ENCODE measurements at places on chromosomes 3 and 15.

DNA sequence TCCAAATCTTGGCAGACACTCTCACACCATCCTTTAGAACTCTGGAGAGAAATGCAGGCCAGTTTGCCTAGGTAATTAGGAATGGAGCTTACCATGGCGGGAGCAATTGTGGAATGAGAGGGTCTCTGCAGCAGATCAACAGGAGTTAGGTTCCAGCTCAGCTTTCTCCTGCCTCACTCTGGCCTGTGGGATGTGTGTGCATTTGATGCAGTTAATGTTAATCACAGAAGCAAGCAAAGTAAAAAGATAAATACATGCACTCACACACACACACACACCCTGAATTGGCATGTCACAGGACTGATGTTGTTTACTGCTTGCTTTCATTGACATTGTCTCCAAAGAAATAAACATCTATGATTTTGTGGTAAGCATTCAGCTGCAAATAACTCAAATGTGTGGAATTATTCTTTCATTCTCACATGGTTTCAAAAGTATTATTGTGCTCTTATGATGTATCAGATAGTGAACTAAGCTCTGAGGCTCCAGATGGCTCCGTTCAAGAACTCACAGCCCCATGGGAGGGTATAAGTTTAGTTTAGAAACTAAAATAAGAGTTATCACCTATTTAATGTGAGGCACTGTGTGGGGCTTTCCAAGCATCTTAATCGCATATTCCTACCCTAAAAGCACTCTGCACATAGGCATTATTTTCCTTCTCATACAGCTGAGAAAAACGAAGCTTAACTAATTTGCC lies 31.3 kb upstream of the BFSP2 start:
- no peak for DNase-seq

DNA sequence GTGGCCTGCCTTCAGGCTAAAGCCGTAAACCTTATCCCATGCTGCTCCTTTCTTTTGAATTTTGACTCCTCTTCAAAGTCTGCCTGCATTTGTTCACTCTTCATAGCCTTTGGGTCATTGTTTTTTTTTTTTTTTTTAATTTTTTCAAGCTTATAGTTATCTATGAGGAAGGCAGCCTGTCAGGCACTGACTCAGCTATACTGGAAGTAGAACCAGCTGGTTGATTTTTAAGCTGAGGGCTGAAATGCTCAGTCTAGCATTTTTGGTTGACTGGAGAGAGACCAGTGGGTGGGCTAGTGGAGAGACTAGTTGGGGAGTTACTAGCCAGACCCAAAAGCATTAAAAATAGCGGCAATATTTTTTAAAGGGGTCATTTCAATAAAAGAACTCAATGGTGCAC lies 44.1 kb downstream of the C3orf20 start:
- no peak for DNase-seq

GRCh38 chr15:48796930-48797329 lies 13.9 kb downstream of the CEP152 start:
- DNase-seq = no peak

DNA sequence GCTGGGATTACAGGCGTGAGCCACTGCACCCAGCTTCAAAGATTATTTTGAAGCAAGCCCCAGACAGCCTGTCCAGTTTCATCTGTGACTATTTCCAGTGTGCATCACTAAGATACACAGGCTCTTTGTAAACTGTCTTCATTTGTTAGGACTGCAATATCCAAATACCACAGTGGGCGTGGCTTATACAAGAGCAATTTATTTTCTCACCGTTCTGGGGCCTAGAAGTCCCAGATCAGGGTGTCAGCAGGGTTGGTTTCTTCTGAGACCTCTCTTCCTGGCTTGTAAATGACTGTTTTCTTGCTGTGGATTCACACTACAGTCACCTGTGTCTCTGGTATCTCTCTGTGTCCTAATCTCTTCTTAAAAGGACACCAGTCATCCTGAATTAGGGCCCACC lies 59.7 kb downstream of the RLBP1 start:
- DNase-seq = no peak

DNA sequence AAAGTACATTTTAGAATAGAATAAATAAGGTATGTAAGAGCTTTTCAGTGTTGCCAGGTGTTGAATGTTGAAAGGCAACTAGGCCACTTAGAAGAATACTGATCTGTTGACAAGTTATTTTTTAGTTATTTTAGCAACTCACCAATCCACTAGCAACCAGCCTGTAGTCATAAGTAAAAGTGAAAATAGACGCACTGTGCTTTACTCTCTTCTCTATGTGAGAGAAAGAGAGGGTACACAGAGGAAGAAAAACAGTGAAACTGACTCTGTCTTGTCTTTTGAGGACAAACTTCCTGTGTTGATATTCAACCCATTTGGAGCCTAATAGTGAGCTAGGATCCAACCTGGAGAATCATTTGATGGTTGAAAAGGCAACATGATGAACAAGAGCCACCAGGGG lies 327.1 kb upstream of the GOLIM4 start:
- DNase-seq = no peak

GRCh38 chr3:154195620-154196356 lies 74.6 kb downstream of the ARHGEF26 start:
- DNase-seq = no peak

DNA sequence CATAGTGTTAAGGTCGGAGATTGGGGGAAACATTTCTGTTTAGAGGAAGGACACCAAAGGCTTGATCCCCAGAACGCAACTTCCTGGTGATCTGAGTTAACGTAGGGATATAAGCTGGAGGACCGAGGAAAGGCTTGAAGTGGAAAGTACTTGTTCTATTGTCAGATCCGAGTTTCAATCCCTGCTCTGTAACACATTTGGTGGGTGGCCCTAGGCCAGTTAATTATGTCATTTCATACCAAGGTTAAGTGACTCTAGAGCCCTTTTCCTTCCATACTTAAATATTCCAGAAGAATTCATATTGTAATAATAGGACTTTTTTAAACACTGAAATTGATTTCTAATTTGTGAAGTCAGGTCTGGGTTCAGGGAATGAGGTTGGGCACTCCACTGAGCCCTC lies 80.9 kb downstream of the RPLP1 start:
- no peak for DNase-seq

DNA sequence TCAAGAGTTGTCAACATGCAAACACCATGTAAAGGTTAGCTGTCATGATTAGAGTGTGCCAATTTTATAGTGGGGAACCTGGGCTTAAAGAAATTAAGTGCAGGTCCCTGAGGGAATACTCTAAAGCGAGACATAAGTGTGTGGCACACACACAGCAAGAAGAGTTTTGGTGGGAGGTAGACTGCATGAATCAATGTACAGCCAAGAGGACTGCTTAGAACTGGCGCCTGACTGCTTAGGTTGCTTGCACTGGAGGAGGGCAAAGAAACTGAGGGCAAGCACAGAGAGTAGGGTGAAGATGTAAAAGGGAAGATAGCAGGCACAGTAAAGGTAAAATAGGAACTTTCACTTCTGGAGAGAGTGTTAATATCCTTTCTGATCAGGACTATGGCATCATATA lies 184.9 kb downstream of the SOX2 start:
- no peak for DNase-seq

DNA sequence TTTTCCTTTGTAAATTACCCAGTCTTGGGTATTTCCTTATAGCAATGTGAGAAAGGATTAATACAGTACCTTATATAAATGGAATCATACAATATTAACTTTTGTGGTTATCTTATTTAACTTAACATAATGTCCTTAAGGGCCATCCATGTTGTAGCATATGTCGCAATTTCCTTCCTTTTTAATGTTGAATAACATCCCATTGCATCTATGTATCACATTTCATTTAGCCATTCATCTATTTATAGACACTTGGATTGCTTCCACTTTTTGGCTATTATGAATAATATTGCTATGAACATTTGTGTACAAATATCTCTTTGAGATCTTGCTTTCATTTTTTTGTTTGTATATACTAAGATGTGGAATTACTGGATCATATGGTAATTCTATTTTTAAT lies 342.2 kb downstream of the PDCD6IP start:
- no peak for DNase-seq

- DNase-seq = peak; percentile 89
Observed at GRCh38 chr15:34583399-34584329, at the start of gene GOLGA8B. Gene GOLGA8B (minus strand): TSS chr15:34583651. CDS start chr15:34535912, 47,739 bp downstream.

DNA sequence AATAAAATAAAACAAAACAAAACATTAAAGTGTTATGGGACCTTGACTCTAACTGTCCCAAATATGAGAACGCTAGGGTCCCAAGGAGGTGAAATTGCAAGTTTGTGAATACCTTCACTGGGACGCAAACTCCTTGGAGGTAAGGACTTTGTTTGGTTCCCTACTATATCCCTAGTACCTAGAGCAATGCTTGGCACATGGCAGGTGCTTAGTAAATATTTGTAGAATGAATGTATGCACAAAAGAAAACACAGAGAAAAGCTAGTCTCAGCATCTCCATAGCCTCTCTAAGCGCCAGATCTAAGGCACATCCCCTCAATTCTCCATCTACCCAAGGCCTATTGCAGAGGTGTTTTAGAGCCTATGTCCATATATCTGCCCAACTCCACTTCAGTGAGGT lies 30.5 kb downstream of the GPR176 start:
- no peak for DNase-seq

DNA sequence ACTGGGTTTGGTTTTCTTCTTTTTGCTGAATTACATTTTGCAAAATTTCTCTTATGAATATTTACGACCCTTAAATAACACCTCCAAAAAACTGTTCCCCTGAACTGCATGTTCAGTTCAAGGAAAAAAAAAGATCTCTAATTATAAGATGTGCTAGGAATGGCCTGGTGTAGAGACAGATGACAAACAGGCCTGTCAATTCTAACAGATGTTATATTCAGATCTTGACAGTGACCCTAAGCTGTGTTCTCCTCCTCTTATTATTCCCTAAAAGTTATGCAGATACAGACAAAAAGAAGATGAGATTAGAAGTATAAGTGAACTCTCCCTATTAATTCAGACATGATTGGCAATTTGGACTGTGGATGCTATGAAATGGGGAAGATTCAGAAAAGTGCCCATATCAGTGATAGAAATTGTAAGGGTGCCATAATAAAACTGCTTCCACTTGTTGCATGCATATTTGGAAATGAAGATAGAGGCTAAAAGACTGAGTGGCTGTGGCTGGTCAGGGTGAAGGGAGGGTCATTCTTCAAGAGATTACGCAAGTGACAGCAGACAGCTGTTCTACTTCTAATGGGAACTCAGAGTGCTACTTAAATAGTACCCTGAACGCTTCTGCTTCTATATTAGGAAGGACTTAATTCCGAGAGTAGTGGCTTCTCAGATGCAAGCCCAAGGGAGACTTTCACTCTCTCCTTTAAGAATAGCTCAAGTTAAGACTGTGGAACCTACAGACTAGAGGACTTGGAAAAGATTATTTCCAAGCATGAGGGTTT lies 75.5 kb downstream of the ADAMTS9 start:
- DNase-seq = no peak

GRCh38 chr3:53196575-53197407 lies 35.8 kb downstream of the PRKCD start:
- DNase-seq = no peak

- no peak for DNase-seq
Observed at GRCh38 chr3:40585381-40586016, 60.7 kb downstream of the ZNF621 start.

GRCh38 chr3:45968149-45968548 lies 24.9 kb downstream of the CXCR6 start:
- DNase-seq = no peak

GRCh38 chr3:68483601-68484000 lies 448.7 kb downstream of the TAFA4 start:
- no peak for DNase-seq

DNA sequence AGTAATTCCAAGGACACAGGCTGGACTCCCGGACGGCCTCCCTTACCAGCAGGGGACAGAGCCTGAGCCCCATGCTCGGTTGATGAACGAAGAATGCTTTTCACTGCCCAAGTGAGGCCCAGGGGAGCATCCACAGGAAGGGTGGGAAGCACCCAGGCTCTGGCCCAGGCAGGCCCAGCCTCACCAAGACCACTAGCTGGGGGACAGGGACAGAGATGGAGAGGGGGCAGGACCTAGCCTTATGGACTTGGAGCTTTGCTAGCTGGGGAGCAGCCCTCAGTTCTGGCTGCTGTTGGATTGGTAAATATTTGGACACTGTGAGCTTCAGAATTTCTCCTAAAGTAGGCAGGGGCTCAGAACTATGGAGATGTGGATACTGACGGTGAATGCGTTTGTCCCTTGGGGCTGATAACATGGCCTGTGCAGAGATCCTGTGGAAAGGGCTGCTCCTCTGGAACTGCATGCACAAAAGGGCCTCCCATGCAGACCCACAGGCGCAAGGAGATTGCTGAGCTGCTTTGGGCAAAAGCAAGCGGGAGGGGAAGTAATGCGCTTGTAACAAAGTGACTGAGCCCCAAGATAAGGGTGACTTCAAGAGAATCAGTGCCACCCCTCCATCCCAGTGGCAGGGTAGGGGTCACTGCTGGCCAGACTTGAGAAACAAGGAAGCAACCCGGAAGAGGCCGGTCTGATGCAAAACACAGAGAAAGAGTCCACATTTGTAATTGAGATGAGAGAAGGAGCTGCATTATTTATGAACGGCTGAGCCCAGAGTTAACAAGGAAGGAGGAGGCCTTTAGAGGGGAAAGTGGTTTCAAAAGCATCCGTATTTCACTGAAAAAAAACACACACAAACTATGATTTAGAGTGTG lies 70.1 kb upstream of the MEF2A start:
- no peak for DNase-seq

GRCh38 chr15:40500568-40501330 lies 30.0 kb downstream of the CHST14 start:
- peak; percentile 67 for DNase-seq

DNA sequence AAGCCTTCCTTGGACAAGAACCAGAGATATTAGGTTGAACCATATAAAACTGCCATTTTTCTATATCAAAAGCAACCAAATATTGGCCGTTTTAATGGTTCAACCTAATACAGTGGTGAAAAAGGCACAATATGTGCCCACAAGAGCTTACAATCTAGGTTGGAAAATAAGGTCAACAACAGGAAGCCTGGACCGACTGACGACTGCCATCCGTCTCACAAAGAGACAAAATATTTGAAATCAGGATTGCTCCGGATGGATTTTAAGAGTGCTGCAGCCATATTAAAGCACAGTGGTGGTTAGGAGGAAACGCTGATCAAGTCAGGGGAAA lies 1.4 kb downstream of the AHSG start:
- DNase-seq = no peak

GRCh38 chr15:35306361-35306981 lies 221.4 kb upstream of the NANOGP8 start:
- DNase-seq = peak; percentile 52

GRCh38 chr15:76972389-76973361 lies 22.3 kb upstream of the PSTPIP1 start:
- no peak for DNase-seq

- DNase-seq = no peak
Observed at GRCh38 chr3:12837295-12837986, 3.9 kb downstream of the RPL32 start.
